ENCODE measurements at places on chromosomes 2 and 18.

GRCh38 chr2:138454761-138455160 lies 46.8 kb upstream of the SPOPL start:
- DNase-seq = no peak

DNA sequence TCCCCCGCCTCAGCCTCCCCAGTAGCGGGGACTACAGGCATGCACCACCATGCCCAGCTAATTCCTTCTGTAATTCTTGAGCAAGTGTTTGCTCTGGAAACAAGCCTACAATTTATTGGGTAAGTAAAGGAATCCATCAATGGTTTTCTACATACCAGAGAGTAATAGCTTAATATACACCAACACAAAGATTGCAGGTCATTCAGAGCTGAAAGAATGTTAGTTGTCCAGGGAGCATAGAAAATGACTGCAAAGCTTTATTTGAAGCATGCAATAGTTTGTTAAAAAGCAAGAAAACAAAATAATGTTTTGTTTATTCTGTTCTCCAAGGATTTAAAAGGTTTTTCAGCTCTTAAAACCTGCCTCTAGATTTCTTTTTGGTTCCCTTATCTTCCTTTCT lies 5.6 kb downstream of the IDH1 start:
- DNase-seq = no peak

DNA sequence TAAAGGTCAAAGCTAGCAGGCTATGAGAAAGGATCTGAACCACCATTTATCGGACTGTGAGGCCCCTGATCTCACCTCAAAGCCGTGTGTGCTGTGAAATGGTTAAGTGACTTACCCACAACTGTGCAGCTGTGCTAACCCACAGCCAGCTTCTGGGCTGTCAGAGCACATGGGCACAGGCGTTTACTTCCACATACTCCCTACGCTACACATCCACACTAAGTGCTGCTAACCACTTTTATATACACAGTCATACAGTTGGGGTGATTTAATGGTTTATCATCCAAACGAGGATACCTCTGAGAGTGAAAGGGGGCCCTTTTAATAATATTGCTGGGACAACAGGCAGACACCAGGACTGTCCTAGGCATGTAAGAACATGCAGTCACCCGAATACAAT lies 37.3 kb downstream of the CYRIA start:
- no peak for DNase-seq

GRCh38 chr18:7596147-7596546 lies 29.0 kb downstream of the PTPRM start:
- no peak for DNase-seq

GRCh38 chr2:149611100-149611820 lies 23.7 kb upstream of the MMADHC start:
- no peak for DNase-seq

GRCh38 chr2:162828545-162828944 lies 10.0 kb downstream of the KCNH7 start:
- DNase-seq = no peak

DNA sequence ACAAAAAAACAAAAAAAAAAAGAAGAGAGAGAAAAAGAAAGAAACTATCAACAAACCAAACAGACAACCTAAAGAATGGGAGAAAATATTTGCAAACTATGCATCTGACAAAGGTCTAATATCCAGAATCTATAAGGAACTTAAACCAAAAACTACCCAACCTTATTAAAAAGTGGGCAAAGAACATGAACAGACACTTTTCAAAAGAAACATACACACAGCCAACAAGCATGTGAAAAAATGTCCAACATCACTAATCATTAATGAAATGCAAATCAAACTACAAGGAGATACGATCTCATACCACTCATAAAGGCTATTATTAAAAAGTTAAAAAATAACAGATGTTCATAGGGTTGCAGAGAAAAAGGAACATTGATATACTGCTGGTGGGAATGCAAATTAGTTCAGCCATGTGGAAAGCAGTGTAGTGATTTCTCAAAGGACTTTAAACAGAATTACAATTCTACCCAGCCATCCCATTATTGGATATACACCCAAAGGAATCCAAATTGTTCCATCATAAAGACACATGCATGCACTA lies 7.2 kb upstream of the POLE4 start:
- no peak for DNase-seq

GRCh38 chr2:217396165-217396564 lies 536.3 kb upstream of the TNP1 start:
- DNase-seq = no peak

DNA sequence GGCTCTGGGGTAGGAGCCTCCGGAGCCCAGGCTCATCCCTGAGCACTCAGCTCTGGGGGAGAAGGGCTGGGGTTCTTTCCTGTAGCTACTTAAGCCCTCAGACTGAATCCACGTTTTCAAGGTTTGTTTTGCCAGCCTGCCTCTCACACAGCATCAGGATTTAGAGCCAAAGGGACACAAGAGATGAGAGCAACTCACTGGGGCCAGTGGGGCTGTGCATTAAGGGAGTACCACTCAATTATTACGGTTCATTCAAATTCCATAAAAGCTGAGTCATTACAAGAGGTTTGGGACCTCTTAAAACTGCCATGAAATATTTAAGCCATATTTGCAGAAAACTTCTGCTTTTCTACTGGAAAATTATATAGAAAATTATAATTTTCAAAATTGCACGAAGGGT lies 17.1 kb upstream of the SNED1 start:
- DNase-seq = no peak

DNA sequence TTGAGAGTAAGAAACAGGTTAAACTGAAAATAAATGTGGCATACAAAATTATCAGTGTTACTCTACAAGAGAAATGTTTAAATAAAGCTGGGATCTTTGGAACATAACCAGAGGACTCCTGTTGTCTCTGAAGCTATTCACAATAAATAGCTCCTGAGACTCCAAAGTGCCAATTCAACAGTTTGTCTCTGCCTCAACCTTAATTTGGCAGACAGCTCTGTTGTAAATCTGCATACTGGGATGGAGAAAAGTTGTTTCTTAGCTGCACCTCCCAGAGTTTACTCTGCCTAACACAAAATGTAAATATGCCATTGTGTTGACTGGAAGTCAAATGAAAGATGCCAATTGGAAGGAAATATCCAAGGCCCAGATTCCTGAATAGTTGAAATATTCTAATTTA lies 238.5 kb upstream of the EPHA4 start:
- no peak for DNase-seq

GRCh38 chr2:9149726-9150567 lies 56.7 kb upstream of the ASAP2 start:
- no peak for DNase-seq

- DNase-seq = no peak
Measured at GRCh38 chr2:118091631-118092030, 3.4 kb downstream of the INSIG2 start.

GRCh38 chr2:219621935-219622334 lies 5.5 kb upstream of the SLC4A3 start:
- no peak for DNase-seq

DNA sequence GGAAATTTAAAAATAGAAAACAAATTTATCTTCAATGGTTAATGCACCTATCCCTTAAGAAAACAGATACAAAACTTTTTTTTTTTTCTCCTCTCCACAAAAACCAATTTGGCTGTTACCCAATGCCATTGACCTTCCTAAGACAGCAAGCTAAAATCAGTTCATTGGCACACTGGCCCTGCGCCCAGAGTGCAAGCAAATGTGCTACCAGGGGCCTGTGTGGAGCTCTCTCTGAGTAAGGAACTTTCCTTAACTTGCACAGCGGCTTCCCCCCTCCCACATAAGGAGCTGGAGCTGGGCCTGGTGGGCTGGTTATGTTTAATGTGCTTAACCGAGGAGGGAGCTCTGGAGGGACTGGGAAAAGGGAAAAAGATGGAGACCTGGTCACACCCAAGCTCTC lies 17.6 kb upstream of the POU3F3 start:
- no peak for DNase-seq

DNA sequence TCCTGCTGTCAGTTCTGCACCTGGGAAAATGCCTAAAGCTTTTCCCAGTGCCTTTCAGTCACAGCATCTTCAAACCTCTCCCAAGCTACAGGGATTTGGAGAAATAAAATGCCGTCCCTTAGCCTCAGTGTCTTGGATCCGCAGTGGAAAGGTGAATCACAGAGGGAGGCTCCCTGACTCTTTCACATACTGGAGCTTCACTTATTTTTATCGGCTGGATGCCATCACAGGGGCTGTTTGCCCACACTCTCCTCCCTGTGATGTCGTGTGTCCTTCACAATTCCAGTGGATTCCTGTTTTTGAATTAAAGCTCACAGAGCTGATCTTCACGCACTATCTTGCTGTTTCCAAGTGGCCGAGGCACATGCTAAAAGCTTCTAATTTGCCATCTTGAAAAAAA lies 1303.1 kb upstream of the DDX18 start:
- DNase-seq = no peak

GRCh38 chr2:824954-825353 lies 125.7 kb upstream of the SNTG2 start:
- no peak for DNase-seq

DNA sequence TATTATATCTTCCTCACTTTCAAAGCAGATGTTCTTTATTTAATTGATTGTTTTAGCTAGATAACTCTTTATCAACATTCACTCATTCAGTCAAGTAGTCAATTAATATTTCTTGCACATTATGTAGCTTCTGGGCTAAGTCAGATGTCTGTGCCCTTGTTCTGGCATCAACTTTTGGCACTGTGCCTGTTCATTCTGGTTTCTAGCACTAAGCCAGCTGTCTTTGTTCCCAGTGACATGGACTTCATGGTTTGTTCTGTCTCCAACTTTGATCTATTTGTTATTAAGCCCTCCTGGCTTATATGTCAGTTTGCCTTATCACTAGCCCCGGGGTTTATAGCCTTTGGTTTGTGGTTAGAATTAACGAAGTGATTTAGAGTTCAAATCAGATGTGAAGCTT lies 247.9 kb upstream of the SYT4 start:
- no peak for DNase-seq

DNA sequence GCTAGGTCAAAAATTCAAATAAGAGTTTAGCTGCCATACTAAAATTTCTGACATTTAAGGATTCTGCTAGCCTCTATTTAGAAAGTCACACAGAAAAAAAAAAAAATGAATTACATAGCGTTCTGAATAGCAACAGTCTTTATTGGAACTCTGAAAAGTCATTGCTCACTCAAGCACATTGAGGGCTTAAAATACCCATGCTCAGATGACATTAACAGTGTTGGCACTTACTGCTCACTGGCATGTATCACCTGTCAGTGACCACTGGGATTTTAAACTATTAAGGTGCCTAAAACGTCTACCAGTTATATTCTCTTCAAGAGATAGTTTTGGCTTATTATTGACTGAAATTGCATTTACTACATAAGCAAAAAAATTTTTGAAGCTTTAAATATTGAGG lies 468.0 kb upstream of the SPHKAP start:
- DNase-seq = no peak

DNA sequence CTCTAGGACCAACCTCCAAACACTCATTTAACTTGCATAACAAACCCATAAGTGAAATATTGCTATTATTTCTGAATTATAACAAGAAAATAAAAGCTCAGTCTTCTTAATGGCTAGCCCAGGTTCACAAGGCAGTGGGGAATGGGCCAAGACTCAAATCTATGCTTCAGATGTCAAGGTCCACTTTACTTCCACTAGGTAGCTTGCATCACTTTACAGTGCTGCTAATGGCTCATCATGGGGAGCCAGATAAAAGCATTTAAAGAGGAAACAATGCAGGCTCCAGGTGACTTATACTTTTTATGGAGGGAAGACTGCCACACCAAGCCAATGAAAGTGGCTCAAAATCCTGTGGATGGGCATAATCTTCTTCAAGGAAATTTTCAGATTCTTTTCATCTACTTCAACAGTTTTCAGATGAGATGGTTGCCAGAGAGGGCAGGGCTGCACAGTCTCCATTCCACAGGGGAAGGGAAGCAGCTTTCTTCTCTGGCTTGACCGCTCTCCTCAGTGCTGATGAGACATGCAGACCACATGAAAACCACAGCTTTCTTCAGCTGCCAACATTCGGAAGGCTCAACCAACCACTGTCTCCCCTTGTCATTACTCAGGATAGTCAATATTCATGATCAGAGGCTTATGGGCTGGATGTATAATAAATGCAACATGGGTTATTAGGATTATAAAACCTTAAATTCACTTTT lies 361.9 kb upstream of the MEX3C start:
- DNase-seq = no peak

DNA sequence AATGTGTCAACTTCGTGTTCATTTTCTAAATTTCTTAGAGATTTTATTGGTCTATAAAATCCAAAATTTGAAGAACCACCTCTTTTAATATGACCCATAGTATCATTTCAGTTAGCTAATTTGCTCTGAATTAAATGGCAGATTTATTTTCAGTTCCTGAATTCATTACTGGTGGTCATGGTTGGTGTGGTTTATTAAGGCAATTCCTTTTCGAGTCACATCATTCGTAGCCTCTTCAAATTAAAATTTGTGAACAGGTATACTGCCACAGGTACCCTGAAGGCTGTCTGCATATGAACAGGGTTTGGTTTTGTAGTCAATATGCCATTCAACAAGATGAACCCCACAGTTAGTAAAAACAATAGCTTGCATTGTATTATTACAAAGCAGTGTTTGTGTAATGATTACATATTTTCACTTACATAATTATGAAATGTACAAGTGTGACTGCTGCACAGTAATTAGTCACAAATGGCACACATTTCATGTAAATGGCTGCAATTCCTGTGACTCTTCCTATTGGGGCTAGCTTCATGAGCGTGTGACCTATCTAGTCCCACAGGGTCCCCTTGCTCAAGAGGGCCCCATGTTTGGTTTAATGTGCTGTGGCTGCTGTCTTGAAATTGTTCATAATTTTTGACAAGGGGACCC lies 48.9 kb downstream of the CDC42EP3 start:
- no peak for DNase-seq

DNA sequence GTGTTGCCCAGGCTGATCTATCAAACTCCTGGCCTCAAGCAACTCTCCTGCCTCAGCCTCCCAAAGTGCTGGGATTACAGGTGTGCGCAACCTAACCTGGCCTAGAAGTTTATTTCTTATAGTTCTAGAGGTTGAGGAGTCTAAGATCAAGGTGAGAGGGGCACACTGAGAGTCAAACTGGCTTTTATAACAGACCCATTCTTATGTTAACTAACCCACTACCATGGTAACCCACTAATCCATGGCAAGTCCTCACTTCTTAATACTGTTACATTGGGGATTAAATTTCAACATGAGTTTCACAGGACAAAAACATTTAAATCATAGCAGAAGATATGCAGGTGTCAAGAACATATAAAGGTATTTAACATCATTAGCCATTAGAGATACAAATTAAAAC lies 50.6 kb downstream of the MDH1 start:
- no peak for DNase-seq

DNA sequence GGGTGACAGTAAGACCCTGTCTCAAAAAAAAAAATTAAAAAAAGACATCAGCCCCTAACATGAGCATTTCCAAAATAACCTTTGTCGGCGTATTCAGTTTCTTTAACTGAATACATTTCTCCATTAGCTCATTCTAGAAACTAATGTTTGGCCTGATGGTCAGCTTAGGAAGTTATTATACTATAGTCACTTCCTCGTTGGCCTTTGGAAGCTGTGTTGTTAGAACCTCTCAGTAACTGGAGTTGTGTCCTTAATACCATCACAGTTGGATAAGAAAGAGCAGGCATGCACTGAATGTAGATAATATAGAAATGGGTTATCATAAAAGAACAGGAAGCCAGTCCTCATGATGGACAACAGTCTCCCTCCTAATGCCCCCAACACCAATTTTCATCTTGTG lies 112.8 kb downstream of the ANTXR1 start:
- no peak for DNase-seq

- DNase-seq = no peak
Measured at GRCh38 chr2:100893392-100894104, 73.6 kb downstream of the NPAS2 start.
